ENCODE measurements at places on chromosomes 4 and X. TPM values are rescaled to one million over a fixed set of nuclear protein-coding genes. Genes with fewer than 3 reads are reported as not detected.

Gene XPNPEP2
- 0.32 TPM for total RNA-seq

Gene ETDB
- total RNA-seq = not detected

Gene GPRIN3
- total RNA-seq = 0.70 TPM

- DNase-seq = no peak
- no peak overlapping the region for H3K4me3 ChIP-seq
- peaks cover 1% of the 10 kb centered on the region for H3K4me1 ChIP-seq
These were observed 69.7 kb downstream of the PDGFC start for GRCh38 chr4:156901871-156902270.

- no peak overlapping the region for H3K27ac ChIP-seq
- H3K4me3 ChIP-seq = no peak overlapping the region
- peaks cover 2% of the 10 kb centered on the region for H3K36me3 ChIP-seq
- H3K27me3 ChIP-seq = no peaks in the 10 kb centered on the region
- DNase-seq = no peak
These were observed 8.3 kb downstream of the NSD2 start for GRCh38 chr4:1879485-1879884.

GRCh38 chrX:9308426-9308825 lies 156.4 kb upstream of the TBL1X start:
- H3K27me3 ChIP-seq = no peaks in the 10 kb centered on the region
- peaks cover 3% of the 10 kb centered on the region for H3K36me3 ChIP-seq
- H3K4me1 ChIP-seq = no peaks in the 10 kb centered on the region

DNA sequence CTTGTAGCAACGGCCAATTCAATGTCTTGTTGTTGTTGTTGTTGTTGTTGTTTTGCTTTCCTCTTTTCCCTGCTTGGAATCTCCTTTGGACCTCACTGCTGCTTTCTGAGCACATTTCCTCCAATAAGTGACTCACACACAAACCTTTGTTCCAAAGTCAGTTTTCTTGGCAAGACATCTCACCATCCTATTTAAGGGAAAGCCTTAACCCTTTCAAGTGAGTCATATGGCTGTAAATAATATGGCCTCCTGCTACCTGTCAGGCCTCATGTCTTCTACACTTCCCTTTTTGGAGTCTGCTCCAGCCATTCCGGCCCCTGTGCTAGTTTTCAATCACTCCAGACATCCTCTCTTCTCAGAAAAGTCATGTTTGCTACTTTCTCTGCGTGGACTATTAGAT lies 79.5 kb upstream of the MAGEB10 start:
- H3K36me3 ChIP-seq = no peaks in the 10 kb centered on the region
- no peaks in the 10 kb centered on the region for H3K27me3 ChIP-seq
- no peak for DNase-seq
- no peak overlapping the region for H3K27ac ChIP-seq
- no peak overlapping the region for H3K4me3 ChIP-seq

DNA sequence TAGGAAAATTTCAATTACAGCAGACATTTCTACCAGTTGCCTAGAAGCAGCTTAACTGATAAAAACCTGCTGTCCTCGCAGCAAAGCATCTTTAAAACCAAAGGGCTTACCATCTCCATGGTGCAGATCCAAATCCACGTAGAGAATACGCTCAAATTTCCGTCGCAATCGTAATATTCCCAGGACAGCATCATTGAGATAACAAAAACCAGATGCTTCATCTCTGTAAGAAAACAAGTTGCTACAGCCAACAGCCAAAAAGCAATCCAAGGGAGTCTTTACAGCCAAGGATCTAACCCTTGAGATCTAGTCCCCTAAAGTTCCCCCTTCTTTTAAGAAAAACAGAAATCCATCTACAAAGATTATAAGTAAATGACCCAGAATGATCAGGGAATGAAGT lies 77.6 kb downstream of the HDAC8 start:
- no peaks in the 10 kb centered on the region for H3K27me3 ChIP-seq
- H3K4me3 ChIP-seq = no peak overlapping the region
- H3K4me1 ChIP-seq = no peaks in the 10 kb centered on the region
- peak overlapping the region; percentile 37 for H3K27ac ChIP-seq
- H3K36me3 ChIP-seq = peaks cover 20% of the 10 kb centered on the region

GRCh38 chrX:119479845-119480244 lies 11.6 kb downstream of the SLC25A5 start:
- H3K27ac ChIP-seq = no peak overlapping the region
- H3K4me1 ChIP-seq = peaks cover 9% of the 10 kb centered on the region
- no peak overlapping the region for H3K4me3 ChIP-seq
- no peak for DNase-seq

DNA sequence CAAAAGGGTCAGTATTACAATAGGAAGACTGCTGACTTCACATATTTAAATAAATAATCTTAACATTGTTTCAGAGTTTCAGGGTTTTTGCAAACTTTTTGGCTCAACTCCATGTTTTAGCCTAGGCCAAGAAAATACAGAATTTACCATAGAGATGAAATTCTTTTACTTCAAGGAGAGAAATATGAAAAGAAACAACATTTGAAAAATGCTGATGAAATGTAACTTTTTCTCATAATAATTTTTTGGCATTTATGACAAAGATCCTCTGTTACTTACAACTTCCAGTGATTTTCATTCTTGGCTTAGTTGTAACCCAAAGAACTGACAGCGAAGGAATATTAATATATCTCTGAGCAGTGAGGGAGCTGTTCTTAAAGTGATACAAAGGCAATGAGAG lies 316.1 kb upstream of the EMCN start:
- H3K4me3 ChIP-seq = no peak overlapping the region
- no peaks in the 10 kb centered on the region for H3K27me3 ChIP-seq

- no peak overlapping the region for H3K4me3 ChIP-seq
- H3K27me3 ChIP-seq = no peaks in the 10 kb centered on the region
- DNase-seq = no peak
- no peaks in the 10 kb centered on the region for H3K36me3 ChIP-seq
- no peak overlapping the region for H3K27ac ChIP-seq
These were observed 361.8 kb downstream of the TEX13C start for GRCh38 chrX:125681507-125681906.

- H3K4me1 ChIP-seq = peaks cover 24% of the 10 kb centered on the region
- peak overlapping the region; percentile 95 for H3K4me3 ChIP-seq
- H3K27me3 ChIP-seq = no peaks in the 10 kb centered on the region
These were observed 557 bp downstream of the PIGG start for GRCh38 chr4:499567-499966.
